ENCODE measurements at places on chromosomes 11 and 22.

GRCh38 chr11:97290464-97291041 is 900.7 kb downstream of the JRKL start:
- DNase-seq = no peak

DNA sequence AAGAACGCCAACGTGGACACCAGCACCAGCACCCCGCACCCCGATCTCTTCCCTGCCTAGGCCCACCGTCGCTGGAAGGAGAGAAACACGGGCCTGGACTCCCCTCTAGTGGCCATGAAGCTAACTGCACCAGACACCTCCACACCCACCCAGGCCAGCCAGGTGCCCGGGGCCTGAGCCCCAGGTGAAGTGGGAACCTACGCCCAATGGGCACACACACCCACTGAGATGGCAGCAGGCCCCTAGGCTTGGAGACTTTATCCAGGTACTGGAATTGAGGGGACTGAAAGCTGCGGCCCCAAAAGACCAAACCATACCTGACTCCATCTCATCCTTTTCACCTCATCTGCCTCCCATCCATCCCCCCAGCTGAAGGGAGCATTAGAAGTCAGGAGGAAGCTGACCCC is 81.0 kb downstream of the BUD13 start:
- DNase-seq = peak; percentile 22

DNA sequence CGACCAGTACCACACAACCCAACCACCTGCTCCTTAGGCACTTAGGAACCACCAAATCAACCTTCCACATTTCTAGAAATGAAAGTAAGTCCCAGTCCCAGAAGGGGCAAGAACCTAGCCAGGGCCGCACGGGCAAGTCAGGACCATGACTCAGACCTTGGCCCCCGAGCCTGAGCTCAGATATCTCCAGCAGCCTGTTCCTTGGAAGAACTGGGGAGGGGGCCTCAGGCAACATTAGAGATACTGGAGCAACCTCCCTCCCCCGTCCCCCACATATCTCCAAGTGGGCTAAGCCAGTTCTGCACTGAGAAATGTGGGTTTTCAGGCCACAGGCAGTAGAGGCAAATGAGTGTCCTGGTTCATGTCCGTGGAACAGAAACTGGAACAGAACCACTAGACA is 7.7 kb downstream of the ARAP1 start:
- no peak for DNase-seq

DNA sequence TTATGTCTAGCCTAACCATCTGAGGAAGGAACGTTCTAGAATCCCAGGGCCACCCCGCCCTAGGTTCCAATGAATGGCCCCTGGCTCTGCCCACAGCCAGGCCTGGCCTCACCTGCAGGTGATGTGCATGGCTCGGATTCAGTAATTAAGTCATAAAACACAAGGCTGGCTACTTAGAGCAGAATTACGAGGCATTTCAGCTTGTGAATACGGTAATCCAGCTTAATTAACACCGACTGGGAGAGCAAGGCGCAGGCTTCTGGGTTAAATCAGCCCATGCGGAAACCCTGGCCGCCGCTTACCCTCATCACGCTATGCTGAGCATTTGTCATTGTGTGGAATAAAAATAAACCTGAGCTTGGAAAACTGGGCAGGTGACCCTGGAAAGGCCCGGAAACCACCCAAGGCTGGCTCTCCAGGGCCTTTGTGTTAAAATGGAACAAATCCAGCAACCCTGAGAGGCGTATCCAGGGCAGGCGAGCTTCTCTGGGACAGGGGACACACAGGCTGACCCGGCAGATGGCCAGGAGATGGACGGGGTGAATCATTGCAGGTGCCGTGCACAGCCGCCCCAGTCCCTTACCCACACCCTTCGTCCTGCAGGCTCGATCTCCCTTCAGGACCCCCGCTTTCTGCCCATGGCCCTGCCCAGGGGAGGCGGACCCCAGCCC is 220.2 kb downstream of the CTTN start:
- DNase-seq = no peak

- DNase-seq = no peak
Observed at GRCh38 chr11:117877120-117877784, 794 bp upstream of the FXYD6 start.

DNA sequence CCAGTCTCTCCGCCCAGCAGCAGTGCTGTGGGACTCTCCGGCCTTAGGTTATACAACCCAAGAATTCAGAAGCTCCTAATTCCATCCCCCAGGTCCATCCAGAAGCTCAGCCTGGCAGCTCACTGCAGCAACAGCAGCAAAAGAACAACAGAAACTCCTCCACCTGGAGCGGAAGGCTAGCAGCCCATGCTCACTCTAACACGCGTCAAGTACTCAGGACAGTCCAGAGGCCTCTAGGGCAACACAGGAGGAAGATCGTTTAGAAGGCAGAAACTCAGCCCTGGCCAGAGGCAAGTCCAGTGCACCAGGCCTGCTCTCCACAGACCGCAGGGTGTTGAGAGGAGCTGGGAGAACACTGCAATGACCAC is 17.1 kb downstream of the PLA2G6 start:
- DNase-seq = no peak

- DNase-seq = no peak
Observed at GRCh38 chr22:42591987-42592386, 22.7 kb downstream of the POLDIP3 start.

DNA sequence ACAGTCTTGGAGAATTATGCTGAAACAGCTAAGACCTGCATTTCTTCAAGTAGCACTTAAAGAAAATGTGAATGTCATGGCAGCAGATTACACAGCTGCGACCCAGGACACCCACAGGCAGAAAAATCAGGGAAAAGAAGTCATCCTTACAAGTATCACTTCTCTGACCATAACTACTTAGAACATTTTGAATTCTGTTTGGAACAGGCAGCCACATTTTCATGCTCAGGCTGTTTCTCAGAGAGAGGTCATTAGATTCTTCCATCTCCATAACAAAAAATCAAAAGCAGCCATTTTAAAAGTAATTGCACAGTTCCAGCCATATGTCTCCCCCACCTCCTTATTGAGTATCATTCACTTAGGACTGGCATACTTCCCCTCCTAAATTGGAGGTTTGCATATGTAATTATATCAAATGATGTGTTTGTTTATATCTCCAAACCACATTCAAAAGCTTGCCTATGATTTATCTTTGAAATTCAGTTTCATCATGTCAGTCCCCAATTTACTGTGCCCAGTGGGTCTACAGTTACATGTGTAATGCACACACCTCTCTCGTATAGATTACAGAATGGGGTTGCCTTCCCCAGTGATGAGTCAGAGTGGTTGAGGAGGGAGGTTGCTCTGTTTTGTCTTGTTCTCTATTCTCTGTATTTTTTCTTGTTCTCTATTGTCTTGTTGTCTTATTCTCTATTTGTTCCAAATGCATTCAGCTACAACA is 276.5 kb upstream of the MTNR1B start:
- DNase-seq = peak; percentile 38

DNA sequence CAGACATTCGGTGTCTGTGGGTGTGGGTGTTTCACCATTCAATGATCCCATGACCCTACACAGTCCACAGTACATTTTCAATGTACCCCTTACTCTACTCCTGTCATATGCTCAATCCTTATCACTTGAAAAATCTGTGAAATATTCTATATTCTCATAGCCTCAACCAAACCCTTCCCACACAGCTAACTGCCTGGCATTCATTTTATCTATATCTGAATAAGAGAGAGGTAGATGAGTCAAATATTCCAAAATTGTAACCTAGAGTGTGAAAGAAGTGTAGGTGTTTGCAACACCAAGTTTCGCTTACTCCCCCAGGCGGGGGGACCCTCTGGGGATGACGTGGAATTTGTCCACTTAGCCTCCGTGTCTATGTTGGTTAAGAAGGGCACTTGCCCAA is 354.8 kb downstream of the ETS1 start:
- DNase-seq = no peak

DNA sequence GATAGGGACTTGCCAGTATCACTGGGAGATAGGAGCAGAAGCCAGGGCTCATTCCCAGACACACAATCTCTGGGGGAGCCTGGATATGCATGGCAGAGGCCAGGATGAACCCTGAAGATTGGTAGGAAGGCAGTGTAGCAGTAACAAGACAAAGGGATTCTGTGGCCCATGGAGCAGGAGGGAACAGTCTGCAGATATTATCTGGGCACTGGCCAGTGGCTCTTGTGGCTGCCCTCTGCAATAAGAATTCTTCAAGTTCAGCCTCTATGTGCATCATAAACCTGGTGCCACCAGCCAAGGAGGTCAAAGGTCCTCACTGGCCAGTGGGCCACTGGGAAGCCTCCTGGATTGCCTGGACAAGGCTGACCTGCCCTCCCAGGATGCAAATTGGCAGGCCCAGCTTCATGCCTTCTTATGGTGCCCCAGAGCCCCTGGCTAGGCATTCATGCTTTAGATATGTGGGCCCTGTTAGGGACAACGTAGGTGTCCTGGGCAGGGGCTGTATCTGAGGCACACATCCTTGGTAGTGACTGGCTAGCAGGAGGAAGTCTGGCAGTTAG is 29.2 kb downstream of the KCNQ1OT1 start:
- DNase-seq = no peak

DNA sequence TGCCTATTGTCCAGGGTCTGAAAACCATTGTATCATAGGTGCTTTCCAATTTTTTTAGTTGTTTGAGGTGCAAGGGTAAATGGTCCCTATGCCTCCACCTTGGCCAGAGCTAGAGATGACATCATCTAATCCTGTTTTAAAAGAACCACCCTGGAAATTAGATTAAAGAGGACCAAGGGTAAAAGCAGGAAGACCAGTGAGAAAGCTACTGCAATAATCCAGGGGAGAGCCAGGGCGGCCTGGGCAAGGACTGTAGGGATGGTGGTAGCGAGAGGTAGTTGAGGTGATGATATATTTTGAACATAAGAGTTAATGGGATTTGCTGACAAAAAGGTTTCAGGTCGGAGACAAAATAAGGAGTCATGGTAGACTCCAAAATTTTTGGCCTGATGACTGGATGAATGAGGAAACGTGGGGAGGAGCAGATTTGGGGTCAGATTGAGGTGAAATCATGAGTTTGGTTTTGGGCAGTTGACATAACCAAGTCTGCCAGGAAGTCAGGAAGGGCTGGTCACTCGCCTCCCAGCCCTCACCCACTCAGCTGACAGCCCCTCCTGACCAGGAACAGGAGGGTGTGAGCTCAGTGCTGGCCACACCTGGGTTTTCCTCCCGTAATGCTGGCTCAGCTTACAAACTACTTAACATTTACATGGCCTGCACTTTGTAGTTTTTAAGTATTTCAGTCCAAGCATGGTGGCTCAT is 23.0 kb downstream of the SCN4B start:
- DNase-seq = no peak

DNA sequence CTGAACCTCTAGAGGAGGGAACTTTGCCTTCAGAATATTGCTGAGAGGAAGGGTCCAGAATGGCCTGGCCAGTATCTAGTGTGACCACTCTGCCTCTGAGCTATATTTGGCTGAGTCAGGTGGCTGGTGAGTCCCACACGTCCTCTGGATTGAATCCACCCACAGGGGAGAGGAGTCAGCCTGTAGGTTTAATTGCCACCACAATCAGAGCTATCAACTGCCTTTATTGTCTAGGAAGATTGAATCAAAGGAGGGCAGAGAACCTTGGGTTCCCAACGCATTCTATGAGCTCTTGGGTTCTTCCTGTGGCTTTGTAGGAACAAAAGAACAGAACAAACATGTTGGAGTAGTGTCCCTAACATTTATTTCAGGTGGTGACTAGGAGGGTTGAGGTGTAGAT is 67.7 kb downstream of the ST3GAL4 start:
- no peak for DNase-seq

- DNase-seq = peak; percentile 26
Observed at GRCh38 chr11:124799348-124800225, 619 bp downstream of the MSANTD2 start.

DNA sequence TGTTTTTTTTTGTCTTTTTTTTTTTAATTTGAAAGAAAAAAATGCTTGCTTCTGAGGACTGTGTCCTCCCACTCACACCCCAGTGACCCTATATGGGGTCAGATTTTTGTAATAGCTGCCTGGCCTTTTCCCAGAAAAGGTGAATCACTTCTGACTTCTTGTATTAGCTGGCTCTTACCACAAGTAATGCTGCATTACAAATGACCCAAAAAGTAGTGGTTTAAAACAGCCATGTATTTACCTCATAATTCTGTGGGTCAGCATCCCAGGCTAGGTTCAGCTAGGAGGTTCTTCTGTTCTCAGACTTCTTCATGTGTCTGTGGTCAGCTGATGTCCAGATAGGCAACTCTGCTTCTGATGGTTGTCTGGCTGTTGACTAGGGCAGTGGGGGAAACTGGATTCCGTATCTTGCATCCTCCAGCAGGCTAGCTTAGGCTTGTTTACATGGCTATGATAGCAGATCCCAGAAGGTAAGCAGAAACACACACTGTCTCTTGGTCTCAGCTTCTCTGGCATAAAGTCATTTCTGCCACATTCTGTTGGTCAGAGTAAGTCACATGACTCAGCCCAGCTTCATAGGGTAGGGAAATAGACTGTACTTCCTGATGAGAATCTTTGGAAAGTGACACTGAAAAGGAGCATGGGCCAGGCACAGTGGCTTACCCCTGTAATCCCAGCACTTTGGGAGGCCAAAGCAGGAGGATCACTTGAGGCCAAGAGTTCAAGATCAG is 19.5 kb downstream of the LHFPL7 start:
- peak; percentile 17 for DNase-seq

DNA sequence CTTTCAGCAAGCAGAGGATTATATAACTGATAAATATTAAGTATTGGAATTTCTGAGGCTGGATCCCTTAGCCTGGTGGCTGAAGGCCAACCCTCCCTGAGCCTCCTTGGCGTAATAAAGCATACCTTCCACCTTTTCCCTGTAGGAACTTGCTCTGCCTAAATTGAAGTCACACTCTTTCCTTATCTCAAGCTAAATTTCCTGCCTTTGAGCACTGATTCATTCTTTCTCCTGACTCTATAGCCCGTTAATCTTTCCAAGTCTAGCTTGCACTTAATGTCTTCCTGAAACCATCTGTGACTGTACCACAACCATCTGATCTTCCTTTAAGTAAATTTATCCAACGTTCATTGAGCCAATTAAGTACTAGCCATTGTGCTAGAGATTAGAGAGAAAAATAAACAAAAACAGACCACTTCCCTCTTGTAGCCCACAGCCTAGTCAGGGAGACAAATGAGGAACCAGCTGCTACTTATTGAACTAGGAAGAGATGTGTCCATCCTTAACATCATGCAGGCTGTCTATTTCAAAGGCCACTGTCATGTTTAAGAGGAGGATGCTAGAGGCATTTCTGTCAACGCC is 62.9 kb downstream of the GRK3 start:
- DNase-seq = no peak

GRCh38 chr11:76788661-76789442 is 5.7 kb downstream of the TSKU start:
- DNase-seq = no peak

DNA sequence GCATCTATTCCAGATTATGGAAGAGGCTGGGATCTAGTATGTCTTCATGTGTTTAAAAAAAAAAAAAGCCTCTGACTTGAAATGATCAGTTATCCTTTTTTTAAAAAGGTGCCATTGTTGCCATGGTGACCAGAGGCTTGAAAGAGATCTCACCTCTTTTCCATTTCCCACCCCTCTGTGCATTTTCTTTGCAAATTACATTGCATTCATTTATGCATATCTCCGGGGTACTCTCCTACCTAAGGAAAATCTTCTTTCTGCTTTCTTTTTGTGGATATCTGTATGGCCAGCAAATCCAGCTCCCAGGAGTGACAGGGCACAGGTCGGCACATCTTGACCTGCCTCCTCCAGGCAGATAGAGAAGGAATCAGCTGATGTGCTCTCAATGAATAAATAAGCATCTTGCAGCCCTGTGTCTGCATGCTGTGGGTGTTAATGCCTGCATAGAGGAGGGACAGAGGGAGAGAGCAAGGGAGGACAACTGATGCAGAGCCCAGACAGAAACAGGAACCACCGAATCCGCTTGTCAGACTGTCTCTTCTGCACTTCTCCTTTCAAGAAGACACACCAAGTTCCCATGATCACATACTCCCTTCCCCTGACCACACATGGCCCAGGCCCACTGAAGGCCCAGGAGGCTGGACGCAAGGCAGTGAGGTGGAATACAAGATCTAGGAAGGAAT is 50.9 kb downstream of the CWC15 start:
- no peak for DNase-seq

Measured in fibroblast of skin of back (primary cell).